Pancreas (tissue), 10 donors: ENCODE measurements at places on chromosomes 16 and 17. TPM values are rescaled to one million over a fixed set of nuclear protein-coding genes. Genes with fewer than 3 reads are reported as not detected.
A peak's percentile ranks its signal among the peaks of the same experiment; 100 is the strongest.

GRCh38 chr17:57667461-57667923 lies 77.6 kb downstream of the CCDC182 start:
- no peak for DNase-seq

GRCh38 chr16:8632675-8633182 lies 11.2 kb downstream of the METTL22 start:
- no peak for DNase-seq

DNA sequence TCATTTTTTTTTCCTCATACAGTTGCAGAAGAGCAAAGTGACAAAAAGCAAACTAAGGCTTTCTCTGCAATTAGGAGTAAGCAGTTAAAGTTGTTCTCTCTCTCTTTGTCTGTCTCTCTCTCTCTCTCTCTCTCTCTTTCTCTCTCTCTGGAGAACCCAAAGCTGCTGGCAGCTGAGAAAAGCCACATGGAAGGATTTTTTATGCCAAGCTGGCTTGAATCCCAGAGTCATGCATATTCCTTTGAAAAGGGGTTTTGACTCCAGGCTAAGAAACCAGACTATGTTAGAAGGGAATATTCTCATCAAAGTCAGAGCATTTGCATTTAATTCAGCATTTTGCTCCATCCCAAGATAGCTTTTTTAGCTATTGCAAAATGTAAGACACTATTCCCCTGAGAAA lies 1114.2 kb upstream of the GOT2 start:
- DNase-seq: no peak

DNA sequence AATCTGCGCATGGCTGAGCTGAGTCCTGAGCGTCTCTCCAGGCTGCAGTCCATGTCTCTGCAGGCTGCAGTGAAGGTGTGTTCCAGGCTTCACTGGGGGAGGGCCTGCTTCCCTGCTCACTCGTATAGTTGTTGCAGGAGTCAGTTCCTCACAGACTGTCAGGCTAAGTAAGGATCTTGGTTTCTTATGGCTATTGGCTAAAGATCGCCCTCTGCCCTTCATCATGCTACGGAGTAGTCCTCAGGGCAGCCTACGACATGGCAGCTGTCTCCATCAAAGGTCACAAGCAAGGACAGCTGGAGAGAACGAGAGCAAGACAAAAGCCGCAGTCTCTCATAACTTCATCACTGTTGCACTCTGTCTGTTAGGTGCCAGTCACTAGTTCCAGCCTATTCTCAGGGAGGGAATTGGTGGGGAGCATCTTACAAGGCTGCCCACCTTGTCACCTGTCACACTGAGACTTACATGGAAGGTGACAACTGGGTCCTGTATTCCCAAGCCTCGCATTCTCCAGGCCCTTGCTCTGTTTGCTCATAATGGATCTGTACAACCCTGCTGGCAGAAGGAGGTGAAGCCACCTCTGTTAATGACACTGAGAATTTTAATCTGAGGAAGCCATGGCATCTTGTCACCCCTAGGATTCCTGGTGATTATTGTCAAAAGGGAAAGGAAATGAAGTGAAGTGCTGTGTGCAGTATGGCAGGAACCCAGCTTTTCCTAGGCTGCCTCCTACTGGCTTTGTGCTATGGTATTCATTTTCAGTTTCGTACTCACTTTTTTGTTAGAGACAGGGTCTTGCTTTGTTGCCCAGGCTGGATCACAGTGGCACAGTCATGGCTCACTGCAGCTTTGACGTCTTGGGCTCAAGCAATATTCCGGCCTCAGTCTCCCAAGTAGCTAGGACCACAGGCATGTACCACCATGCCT lies 43.4 kb downstream of the MFSD11 start:
- DNase-seq: no peak

GRCh38 chr17:73645050-73645871 lies 1.0 kb upstream of the SDK2 start:
- no peak for DNase-seq

- DNase-seq: no peak
These were observed 384.9 kb downstream of the GRIN2A start for GRCh38 chr16:9797306-9797705.

DNA sequence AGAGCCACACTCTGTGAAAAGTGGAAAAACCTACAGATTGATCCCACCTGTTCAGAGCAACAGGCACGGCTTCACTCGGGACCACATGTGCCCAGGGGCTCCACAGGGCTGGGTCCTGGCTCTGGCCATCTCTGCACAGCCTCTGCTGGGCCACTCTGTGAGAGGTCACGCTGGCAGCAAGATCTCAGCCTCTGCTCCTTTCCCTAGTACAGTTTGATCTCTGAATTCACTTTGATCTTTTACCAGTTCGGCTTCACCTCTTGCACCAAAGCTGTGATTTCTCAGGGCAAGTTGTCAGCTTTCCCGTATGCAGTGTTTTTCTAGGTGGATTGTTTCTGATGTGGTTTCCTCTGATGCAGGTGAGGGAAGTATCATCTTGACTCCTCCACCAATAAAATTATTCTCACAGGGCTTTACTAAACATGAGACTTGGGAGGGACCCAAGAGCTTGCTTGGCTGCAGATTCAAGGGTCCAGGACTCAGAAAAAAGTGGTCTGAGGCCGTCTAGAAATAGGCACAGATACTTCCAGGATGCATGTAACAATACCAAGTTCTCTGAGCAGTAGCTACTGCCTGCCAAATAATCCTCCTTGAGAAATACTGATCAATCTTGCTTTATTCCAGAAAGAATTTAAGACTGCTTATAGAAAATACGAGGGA lies 24.0 kb upstream of the ALDH3A1 start:
- no peak for DNase-seq

DNA sequence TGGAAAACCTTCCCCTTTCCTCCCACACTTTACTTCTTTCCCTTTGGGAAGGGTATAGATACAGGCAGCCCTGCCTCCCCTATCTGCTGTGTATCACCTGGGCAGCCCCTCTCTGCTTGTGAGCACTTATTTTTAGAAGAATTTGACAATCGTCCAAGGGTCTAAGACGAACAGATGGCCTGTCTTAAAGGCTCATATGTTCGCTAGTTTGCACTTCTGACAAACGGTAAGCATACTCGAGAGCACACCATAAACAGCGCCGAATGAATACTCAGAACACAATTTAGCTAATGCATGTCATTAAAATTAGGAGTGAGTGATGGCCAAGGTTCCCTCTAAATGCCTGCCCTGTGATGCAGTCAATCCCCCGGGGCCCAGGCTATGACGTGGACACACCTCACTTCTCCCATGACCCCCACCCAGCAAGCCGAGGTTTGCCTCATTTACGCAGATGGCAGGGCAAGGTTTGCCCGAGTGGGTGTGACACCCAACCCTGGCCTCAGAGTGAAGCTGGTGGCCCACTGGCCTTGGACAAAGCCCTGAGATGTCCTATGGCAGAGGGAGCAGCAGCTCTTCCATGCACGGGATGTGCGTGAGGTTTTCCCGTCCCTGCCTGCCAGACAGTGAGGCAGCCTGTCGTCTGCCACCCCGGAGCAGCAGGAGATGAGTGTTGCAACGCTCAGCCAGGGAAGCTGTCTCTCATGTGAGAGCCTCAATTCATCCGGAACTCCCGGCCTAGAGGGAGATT lies 125.2 kb downstream of the C16orf78 start:
- DNase-seq: peak; percentile 47

- DNase-seq: peak; percentile 10
These were observed 52.2 kb downstream of the TRARG1 start for GRCh38 chr17:1331708-1332107.

GRCh38 chr17:3727041-3727440 lies 3.3 kb downstream of the HASPIN start:
- no peak for DNase-seq

DNA sequence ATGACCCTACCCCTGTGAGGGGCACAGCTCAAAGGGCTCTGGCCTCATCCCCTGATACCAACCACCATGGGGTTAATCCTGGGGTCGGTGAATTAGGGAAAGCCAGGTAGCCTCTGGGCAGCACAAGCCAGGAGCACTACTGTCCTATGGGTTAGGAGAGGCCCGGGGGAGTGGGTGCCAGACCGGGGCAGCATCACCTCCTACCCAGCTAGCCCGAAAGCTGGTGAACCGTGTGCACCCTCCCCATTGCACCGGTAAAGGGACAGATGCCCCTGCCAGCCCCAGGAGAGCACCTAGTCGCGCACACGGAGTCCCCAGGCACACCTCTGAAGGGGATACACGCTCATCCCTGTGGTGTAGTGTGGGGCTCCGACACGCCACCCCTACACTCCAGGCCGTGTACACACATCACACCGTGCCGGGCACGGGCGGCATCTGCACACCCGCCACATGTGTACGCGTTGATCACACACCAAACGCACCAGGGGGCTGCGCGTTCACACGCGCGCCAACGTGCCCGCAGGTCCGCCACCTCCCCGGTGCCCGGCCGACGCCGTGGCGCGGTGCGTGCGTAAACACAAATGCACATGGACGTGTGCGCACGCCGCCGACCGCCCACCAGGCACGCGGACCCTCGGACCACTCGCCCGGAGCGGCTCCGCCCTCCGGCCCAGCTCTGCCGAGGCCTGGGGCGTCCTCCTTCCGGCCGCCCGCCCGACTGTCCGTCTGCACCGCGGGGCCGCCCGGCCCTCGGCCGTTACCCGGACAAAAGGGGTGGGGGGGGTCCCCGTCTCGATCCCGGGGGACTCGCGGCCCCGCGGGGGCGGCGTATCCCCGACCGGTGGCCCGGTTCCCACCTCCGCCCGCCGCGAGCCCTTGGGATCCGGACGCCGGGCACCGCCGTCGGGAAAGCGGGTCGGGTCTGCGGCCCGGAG lies 785 bp downstream of the UBALD1 start:
- no peak for DNase-seq

DNA sequence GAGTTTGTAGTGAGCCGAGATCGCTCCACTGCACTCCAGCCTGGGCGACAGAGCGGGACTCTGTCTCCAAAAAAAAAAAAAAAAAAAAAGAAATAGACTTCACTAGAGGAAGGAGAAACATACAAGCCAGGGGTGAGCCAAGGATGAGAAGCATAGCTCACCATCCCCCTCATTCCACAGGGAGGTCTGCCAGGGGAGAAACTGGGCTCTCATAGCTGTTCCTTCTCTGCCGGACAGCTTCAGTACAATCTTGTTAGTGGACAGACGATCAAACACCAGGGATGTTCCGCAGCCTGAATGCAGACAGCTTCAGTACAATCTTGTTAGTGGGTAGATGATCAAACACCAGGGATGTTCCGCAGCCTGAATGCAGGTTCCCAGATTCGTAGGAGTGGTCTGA lies 509.6 kb downstream of the CDH13 start:
- DNase-seq: no peak

GRCh38 chr17:75152922-75153779 lies 1.2 kb downstream of the JPT1 start:
- no peak for DNase-seq

- no peak for DNase-seq
These were observed 26.2 kb downstream of the TRIM16 start for GRCh38 chr17:15657868-15658267.

DNA sequence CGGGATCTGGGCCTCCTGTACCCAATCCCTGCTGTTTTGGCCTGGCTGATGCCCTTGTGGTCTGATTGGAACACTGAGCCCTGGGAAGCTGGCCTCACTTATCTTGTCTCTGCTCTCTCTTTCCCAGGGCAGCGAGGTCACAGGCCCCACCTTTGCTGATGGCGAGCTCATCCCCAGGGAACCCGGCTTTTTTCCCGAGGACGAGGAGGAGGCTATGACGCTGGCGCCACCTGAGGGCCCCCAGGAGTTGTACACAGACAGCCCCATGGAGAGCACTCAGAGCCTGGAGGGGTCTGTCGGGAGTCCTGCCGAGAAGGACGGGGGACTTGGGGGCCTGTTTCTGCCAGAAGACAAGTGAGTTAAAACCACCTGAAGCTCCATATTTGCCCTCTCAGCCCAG lies 126.0 kb downstream of the RAB11FIP4 start:
- no peak for DNase-seq

DNA sequence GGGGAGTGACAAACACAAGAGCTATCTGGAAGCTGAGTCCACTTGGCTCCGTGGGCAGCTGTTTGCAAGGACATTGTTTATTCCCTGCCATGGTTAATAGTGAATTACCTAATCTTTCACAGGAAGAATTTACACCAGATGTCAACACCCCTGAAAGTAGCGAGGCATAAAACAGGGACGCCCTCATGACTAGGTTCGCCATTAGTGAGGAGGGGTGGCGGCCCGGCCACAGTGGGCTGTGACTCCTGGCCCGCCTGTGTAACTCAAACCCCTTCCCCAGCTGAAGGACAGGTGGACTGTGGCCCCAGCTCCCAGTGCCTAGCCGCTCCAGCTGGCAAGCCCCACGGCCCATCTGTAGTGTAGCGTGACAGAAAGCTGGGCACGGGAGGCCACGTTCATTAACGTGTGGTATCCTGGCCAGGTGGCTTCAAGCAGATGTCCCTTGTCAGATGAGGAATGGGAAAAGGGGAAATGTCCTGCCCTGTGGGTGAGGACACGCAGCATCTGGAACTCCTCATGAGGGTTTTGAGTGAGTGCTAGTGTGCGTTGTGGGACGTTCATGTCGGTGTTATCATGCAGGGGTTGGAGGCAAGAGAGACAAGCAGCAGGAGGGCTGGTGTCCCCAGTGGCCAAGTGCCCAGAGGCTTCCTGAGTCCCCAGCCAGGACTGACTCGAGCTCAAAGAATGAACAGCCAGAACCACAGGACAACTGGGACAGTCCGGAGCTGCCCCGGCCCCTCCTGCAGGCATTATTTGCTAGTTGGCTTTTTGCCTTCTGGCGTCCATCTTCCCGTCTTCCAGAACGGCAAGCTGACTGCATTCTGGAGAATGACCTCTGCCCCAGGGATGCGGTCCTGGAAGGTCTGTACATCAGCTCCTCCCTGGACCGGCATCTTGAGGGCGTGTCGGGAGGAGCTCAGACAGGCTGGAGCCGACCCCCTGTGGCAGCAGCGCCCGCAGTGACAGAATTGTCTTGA lies 19.2 kb downstream of the KDM8 start:
- peak; percentile 43 for DNase-seq

- DNase-seq: no peak
These were observed 299.8 kb downstream of the SEC14L1 start for GRCh38 chr17:77440560-77440981.

- DNase-seq: no peak
These were observed 5.3 kb downstream of the MAF start for GRCh38 chr16:79595231-79595641.

GPR179 gene
- polyA plus RNA-seq: 0.34 TPM

FAM171A2 gene
- 0.87 TPM for polyA plus RNA-seq

C16orf96 gene
- polyA plus RNA-seq: 0.30 TPM

PSMC3IP gene
- 7.0 TPM for polyA plus RNA-seq

NFATC2IP gene
- 20.6 TPM for polyA plus RNA-seq

RHBDL1 gene
- polyA plus RNA-seq: 5.1 TPM

CCL3 gene
- polyA plus RNA-seq: 0.76 TPM

PRKCA gene
- 5.0 TPM for polyA plus RNA-seq
